ENCODE measurements at places on chromosomes 2 and 18.

GRCh38 chr2:103789381-103790095 is 1027.7 kb downstream of the TMEM182 start:
- no peak for DNase-seq

GRCh38 chr2:215579809-215580208 is 143.9 kb upstream of the FN1 start:
- DNase-seq, result no peak

- peak; percentile 70 for DNase-seq
These were observed 17.0 kb downstream of the MBOAT2 start for GRCh38 chr2:8986327-8986976.

DNA sequence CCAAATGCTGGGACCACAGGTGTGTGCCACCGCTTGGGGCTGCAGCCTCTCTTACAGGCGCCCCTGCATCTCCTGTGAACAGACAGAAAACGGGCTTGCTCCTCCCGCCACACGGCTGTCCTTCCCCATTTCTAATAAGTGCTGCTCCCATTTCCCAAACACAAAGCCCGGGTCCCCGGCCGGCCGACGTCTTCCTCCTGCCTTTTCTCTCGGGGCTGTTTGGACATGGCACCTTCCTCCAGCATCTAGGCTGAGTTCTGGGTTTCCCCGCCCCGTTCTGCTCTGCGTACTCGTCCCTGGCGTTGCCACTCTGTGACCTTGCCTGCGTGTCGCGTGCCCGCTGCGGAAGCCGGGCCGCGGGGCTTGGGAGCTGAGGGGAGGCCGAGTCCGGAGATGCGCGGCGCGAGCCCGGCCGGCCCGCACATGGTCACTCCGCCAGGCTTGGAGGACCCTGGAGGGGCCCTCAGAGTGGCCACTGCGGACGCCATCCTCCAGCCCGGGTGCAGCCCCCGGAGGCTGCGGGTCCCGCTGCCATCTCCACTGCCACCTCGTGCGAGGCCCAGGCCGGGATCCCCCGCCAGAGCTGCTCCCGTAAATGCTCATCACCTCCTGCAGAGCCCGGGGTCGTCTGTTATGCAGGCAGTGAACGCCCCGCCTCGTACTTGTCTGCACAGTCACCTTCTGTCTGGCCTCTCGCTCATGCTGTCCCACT is 26.3 kb downstream of the PRELID3A start:
- no peak for DNase-seq

DNA sequence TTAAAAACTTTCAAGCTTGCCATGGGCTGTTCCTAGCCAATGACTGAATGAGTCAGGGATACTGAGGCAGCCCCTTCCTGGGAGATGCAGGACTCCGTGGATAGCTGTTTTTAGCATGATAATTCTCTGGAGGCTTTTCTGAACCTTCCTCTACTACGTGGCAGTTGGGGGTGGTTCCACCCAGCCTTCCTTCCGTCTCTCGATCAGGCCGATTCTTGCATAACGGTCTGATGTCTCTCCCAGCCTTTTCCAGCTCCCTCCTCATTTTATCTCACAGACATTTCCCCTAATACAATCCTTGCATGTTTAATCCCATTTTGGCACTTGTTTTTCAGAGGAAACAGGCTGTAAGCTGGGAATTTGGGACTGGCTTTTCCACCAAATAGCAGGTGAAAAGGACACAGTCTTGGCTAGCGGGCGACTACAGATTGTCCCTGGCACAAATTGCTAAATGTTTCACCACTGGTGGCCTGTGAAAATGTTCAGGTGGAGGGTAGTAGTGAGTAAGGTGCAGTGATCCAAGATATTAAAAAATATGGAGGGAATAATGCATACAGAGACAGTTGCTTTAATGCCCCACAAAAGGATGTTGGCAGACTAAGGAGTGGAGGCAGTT is 21.0 kb upstream of the CTLA4 start:
- no peak for DNase-seq

DNA sequence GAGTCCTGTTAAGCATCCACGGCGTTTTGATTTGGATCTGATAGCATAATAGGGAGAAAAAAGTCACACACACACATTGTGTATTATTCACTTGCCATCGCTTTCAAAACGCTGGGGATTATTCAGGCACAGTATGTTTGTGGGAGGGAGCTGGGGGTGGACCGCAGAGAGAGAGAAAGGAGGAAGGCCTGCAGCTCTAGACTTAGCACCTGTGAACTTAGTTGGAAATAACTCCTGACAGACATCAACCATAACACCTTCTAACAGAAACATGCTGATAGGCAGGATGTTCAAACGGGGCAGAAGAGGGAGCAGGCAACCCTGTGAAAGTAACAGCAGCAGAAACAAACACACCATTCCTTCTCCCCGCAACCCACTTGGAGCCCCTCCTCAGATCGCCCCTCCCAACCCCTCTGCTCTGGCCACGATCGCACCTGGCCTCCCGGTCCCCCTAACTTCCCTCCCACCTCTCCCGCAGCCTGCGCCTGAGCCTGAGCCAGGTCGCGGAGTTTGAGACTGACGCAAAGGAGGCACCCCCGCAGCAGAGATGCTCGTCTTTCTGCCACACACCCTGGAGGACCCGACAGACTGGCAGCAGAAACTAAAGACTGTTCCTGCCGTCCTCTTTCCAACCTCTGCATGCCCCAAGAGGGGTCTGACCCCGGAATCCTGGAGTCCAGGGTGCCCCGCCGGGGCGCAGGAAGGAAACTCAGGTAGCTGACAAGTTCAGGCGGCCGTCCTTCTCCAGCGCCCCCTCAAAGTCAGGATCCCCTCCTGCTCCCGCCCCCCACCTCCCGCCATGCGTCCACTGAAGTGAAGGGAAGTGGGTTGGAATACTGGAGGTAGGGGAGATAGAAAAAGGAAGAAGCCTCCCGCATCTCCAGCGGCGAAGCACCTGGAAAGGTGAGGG is 738 bp downstream of the CHST9 start:
- no peak for DNase-seq

GRCh38 chr2:178072383-178073301 is at the start of gene PDE11A:
Gene PDE11A, minus strand, starts transcription at chr2:178072777. Its CDS starts 340 bp downstream, at chr2:178072437.
- no peak for DNase-seq

DNA sequence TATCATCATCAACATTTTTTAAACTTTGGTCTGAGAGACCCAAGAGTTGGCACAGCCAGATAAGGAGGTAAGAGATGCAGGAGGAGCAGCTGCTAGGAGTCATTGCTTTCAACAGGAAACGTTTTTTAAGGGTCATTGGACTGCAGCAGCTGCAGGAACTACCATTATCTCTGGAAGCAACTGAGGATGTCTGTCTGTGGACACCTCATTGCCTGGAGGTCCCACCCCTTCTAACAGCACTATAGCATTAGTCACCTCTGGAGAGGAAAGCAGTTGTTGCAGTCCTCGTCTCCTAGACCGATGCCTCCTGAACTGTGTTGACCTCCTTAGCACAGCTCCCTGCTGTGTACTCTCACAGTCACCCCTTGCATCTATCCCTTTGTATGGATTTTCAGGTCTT is 21.5 kb upstream of the FSHR start:
- DNase-seq, result no peak

GRCh38 chr2:144026753-144027152 is 493.2 kb downstream of the ZEB2 start:
- no peak for DNase-seq

GRCh38 chr2:32496662-32497061 is 131.2 kb upstream of the TTC27 start:
- DNase-seq, result no peak

GRCh38 chr18:63290821-63291200 is 28.8 kb downstream of the BCL2 start:
- no peak for DNase-seq

GRCh38 chr2:115414466-115414865 is 972.0 kb downstream of the DPP10 start:
- DNase-seq, result no peak

GRCh38 chr18:50832754-50833153 is 12.9 kb upstream of the MRO start:
- no peak for DNase-seq

GRCh38 chr2:113166187-113166645 is 7.6 kb upstream of the PSD4 start:
- no peak for DNase-seq

GRCh38 chr2:190863946-190864345 is 16.7 kb upstream of the GLS start:
- DNase-seq, result no peak

GRCh38 chr2:51335087-51336058 is 303.4 kb upstream of the NRXN1 start:
- no peak for DNase-seq

- DNase-seq, result no peak
These were observed 35.6 kb downstream of the RMC1 start for GRCh38 chr18:23538870-23539269.

DNA sequence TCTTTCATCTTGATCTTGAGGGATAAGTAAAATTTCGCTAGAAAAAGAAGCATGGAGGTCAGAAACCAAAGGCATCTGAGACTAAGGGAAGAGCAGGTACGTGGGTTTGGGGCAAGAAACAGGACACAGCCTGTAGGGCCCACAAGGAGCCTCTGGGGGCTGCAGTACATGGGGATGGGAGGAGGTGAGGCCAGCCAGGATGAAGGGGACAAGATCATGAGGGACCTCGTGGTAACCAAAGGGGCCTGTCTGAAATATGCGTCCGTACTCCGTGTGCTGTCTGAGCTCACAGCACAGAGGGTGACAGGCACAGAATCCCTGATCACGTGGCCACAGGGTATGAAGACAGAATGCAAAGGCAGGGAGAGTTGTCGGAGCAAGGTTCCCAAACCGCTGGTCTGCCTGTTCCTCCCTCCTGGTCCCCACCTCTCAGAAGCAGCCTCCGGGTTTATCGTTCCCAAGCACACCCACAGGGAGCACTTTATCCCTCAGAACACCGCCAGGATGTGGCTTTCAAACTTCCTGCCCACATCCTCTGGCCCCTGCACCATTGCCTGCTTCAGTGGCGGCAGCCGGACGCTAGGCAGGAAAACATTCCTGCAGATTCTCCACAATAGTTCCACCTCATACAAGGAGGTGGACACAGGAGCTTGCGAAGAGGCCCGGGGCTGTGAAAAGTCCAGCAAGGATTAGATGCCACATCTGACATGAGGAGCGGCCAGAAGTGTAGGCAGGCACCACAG is 12.0 kb downstream of the TMEM163 start:
- DNase-seq, result no peak

DNA sequence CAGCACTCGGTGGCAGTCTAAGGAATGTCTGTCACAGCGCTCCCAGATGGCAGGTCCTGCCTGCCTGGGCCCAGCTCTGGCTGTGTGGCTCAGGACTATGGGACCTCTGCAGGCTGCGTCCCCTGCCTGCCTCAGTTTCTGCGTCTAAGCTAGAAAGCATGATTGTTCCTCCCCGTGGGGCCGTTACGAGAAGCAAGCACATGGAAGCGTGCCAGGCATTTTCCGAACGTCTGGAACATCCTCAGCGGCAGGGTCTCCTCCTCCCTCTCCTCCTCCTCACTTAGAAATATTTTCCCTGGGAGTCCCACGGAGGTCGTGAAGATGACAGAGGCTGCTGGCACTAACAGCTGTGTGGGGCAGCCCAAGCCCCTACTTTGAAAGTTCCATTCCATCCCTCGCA is 43.3 kb downstream of the LRRFIP1 start:
- DNase-seq, result no peak

DNA sequence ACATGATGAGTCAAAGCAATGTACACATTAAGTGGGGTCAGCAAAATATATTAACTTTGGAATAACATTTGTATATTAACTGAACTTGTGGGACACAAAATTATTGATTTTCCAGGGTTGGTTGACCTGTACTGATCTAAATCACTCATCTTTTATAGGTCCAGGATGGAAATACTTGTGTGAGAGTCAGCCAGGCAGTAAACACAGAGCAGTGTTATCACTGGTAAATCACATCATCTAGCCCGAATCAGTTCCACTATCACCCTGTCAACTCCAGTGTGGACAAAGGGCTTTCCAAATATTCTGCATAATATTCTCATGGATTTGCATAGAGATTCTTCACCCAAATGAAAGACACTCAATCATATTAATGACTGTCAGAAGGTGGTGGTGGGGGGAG is 295.7 kb downstream of the LRP1B start:
- no peak for DNase-seq

DNA sequence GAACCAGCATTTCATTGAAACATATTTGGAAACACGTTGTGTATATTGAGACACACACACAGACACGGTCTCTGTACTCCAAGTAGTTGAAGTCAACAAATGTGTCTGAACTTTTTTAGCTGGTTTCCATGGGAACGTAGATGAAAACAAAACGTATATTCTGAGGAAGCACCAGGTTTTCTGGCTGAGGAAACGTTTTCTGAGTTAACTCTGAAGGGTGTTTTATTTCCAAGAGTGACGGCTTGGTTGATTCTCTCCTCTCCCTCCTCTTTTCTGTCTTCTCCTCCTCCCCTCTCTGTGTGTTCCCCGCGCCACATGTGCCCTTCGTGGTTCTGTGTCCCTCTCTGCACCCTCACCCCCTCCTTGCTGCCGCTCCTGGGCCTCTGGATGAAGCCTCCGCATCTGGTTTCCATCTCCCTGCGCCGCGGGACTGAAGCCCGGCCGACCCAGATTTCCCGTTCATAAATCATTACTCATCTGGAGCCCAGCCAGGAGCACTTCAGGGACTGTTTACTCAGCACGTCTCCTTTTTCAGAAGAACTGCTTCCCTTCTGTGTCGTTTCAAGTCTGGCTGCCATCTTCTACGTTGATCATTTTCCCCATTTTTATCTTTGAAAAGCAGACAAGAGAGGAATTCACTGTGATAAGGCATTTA is 122.7 kb downstream of the COL6A3 start:
- no peak for DNase-seq

DNA sequence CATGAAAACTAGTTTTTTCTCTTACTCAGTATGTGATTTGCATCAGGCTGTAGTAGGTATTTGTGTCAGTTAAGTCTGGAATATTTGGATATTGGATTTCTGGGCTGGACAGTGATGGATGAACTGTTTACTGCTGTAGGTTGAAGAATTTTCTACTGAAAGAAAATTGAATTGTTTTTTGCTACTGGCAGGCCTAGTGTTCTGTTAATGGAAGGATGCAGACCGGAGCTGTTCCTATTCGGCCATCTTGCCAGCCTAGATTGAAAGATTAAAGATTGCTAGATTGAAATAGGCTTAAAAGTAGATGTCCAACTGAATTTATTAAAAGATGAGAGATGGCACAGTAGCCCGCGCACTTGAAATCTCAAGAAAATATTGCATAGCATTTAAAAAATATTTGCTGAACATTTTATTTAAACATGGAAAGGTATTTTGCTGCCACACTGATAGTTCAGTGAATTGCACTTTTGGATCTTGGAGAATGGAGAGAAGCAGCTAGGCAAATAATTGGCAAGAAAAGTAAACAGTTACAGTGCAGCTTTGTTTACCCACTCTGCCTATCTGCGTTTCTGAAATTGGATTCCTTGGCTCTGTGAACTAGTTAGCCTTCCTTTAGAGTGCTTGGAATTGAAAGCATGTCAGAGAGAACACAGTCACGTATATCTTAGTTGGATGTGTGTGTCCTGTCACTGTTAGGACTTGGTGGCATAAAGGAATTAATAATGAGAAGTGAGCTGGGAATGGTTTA is 54.1 kb downstream of the EPB41L5 start:
- DNase-seq, result no peak

- no peak for DNase-seq
These were observed 41.9 kb upstream of the ZFP36L2 start for GRCh38 chr2:43268066-43268953.

DNA sequence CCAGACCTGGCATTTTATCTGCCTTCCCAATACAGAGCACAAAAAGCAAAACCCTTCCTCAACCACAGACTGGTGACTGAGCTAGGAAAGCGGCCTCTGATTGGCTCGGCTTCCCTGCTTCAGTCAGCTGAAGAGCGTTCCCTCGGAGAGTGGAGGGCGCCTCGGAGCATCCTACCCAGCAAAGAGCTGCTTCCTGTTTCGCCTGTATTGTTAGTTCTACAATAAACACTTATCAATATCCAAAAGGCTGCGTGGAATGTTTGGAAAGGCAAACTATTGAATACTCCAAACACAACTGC is 125.0 kb downstream of the CACNB4 start:
- DNase-seq, result no peak
